ENCODE measurements at places on chromosomes 6 and 20.

GRCh38 chr6:113662688-113663333 lies 194.3 kb upstream of the MARCKS start:
- H3K27ac ChIP-seq, result no peak overlapping the region
- no peaks in the 10 kb centered on the region for H3K27me3 ChIP-seq
- H3K4me1 ChIP-seq, result no peaks in the 10 kb centered on the region
- no peaks in the 10 kb centered on the region for H3K36me3 ChIP-seq
- no peak overlapping the region for H3K4me3 ChIP-seq

DNA sequence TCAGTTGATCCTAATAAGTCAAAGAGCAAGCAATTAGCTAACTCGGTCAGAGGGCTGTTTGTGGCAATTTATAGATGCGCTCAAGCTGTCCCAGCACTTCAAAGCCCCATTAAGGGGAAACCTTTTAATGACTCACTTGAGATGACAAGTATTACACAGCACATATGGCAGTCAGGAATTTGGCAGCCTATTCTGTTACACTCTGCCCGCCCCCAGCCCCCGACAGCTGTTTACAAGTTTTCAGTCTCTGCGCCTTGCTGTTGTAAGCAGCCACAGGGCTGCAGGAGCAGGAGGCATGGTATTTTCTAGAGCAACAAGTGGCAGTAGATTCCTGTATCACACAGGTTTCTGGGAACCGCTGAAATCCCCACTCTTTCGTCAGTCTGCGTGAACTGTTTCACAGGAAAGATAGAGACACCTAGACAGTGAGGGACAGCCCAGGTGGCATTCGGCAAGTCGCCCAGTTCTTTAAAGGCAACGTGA lies 263.0 kb downstream of the FOXC1 start:
- H3K27me3 ChIP-seq, result peaks cover 4% of the 10 kb centered on the region
- no peak overlapping the region for H3K4me3 ChIP-seq
- DNase-seq, result no peak
- no peak overlapping the region for H3K27ac ChIP-seq
- peaks cover 58% of the 10 kb centered on the region for H3K4me1 ChIP-seq

DNA sequence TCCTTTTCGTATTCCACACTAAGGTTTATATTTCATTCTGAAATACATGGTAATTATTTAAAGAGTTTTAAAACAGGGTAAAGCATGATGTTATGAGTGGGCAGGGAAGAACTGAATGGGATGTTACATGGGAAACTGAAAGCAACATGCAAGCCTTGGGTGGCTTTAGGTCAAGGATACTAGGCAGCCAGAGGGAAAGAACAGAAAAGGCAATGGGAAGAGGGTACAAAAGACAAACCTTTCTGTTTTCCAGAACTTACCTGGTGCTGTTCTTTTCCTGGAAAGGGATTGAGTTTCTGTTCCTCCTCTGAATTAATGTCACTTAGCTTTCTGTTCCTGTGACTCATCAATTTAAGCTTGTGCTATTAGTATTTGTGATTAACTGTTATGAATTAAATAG lies 71.2 kb upstream of the SMIM8 start:
- no peaks in the 10 kb centered on the region for H3K27me3 ChIP-seq
- H3K4me3 ChIP-seq, result no peak overlapping the region

DNA sequence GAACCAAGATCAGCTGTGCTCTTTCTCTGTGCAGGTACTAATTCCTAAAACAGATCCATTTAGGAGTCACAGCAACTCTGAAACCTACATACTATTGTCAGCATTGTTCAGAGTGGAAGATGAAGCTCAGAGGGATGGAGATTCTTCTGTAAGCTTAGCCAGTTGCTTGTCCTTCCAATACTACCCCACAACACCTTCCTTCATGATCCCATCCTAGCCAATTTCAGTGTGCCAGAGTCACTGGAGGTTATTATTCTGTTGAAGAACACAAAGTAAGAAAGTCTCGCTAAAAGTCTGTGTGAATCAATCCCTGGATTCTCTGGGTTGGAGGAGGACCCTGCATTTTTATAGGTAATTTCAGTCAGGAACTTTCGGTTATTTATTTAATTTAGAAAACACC lies 2.3 kb downstream of the POPDC3 start:
- no peak overlapping the region for H3K27ac ChIP-seq
- H3K36me3 ChIP-seq, result no peaks in the 10 kb centered on the region
- DNase-seq, result no peak
- no peak overlapping the region for H3K4me3 ChIP-seq
- peaks cover 44% of the 10 kb centered on the region for H3K27me3 ChIP-seq
- H3K4me1 ChIP-seq, result peaks cover 4% of the 10 kb centered on the region

DNA sequence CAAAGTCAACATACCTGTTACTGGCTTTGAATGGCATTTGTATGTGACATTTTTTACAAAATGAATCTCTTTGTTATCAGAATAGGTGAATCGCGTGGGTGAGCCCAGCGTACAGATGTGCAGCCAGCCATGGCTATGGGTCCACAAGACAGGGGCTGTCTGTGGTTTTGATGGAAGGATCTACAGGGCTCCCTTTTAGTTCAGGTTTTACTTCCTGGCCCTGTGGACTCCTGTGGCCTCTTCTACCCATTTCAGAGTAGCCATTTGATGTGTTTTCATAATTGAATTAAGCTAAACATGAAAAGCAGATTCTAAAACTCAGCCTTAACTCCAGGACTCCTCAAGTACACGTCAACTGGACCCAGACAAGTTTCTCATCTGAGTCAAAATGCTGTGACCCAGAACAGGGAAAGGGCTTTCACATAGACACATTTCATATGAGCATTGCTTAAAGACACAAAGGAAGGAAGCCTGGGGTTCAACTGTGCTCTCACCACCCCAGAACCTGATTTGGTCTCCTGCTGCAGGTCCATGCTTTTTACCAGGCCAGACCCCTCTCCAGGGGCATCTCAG lies 105.3 kb upstream of the NAA20 start:
- H3K4me1 ChIP-seq, result no peaks in the 10 kb centered on the region
- no peak overlapping the region for H3K4me3 ChIP-seq
- H3K27me3 ChIP-seq, result no peaks in the 10 kb centered on the region
- H3K27ac ChIP-seq, result no peak overlapping the region

- no peak overlapping the region for H3K27ac ChIP-seq
- no peak for DNase-seq
- H3K4me1 ChIP-seq, result no peaks in the 10 kb centered on the region
- no peaks in the 10 kb centered on the region for H3K27me3 ChIP-seq
- H3K4me3 ChIP-seq, result no peak overlapping the region
- H3K36me3 ChIP-seq, result peaks cover 14% of the 10 kb centered on the region
These were observed 106.4 kb downstream of the RALGAPA2 start for GRCh38 chr20:20606050-20606449.

- peaks cover 6% of the 10 kb centered on the region for H3K36me3 ChIP-seq
- DNase-seq, result no peak
- no peaks in the 10 kb centered on the region for H3K27me3 ChIP-seq
These were observed 252.0 kb downstream of the SOX4 start for GRCh38 chr6:21845439-21846140.

DNA sequence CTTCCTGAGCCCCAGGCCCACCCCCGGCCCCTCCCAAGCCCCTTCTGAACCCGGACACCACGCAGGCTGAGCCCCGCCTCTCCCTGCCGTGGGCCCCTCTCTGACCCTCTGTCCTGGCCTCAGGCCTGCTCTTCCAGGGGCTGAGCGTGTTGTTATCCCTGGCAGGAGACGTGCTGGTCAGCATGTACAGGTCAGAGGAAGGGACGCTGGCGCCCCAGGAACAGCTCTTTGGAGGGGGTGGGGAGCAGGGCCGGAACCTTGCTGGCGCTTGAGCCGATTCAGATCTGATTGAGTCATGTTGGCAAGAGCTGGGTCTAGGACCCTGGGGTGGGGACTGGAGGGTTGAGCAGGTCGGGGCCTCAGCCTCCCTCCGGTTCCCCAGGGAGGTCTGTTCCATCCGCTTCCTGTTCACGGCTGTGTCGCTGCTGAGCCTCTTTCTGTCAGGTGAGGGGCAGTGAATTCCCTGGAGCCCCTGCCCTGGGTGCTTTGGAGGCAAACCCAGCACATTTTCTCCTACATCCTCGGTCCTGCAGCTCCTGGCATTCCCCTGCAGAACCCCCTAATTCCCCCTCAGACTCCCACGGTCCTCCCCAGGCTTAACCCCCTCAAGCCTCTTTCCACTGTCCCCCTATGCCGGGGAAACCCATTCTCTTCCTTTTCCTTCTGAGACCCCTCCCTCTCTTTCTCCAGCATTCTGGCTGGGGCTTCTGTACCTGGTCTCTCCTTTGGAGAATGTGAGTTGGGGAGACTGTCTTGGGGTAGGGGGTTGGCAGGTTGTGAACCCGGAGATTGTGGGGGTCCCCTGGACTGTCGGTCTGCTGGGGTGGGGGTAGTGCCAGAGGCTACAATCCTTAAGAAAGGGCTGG lies 2.0 kb downstream of the SPAG4 start:
- H3K27me3 ChIP-seq, result peaks cover 42% of the 10 kb centered on the region
- peak overlapping the region; percentile 96 for H3K4me3 ChIP-seq
- peaks cover 36% of the 10 kb centered on the region for H3K4me1 ChIP-seq
- peaks cover 5% of the 10 kb centered on the region for H3K36me3 ChIP-seq
- DNase-seq, result peak; percentile 33

DNA sequence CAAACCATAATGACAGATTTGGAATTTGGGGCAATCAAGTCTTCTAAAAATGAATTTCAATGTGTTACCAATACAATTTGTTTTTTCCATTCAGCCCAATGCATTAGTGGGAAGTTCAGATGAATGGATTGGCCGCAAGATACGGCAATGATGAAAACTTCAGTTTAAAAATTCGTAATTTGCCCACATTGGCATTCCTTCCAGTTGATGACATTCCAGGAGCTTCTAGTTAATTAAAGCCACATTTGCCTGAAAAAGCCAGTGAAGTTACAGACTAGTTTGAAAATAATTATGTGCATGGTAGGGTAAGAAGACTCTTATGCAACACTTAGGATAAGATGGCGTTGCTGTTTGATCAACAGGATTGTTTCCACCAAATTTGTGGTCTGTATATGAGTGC lies 46.2 kb downstream of the NHLRC1 start:
- H3K36me3 ChIP-seq, result no peaks in the 10 kb centered on the region
- no peak overlapping the region for H3K4me3 ChIP-seq
- no peaks in the 10 kb centered on the region for H3K27me3 ChIP-seq
- H3K27ac ChIP-seq, result no peak overlapping the region
- no peaks in the 10 kb centered on the region for H3K4me1 ChIP-seq

DNA sequence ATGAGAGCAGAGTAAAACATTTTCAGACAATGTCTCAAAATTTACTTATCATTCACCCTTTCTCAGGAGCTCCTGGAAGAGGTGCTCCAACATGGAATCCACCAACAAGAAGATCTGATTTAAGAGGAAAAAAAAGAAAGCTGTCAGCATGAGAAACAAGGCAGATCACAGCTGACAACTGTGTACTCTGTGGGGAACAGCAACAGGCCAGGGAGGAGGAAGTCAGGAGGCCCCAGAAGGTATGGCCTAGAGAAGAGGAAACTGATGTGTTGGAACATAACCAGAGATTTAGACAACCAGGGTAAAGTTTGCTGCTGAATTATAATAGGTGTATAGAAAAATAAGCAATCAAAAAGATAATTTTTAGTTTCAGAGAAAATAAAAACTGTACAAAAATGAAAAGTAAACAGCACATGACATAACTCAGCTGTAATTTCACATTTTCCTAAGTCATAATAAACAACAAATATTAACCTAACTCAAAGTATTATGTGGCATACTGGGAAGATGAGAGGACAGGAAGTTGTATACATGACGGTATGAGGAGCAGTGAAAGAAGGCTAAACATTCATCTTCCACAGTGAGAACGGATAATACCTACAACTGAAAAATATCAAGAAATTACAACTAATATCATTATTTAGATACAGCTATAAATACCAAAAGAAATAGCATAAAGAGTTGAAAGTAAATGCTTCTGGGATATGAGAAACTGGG lies 113.6 kb upstream of the EMILIN3 start:
- no peak for DNase-seq
- no peak overlapping the region for H3K27ac ChIP-seq
- H3K36me3 ChIP-seq, result peaks cover 27% of the 10 kb centered on the region
- H3K27me3 ChIP-seq, result no peaks in the 10 kb centered on the region
- H3K4me3 ChIP-seq, result no peak overlapping the region

- H3K27ac ChIP-seq, result no peak overlapping the region
- no peaks in the 10 kb centered on the region for H3K4me1 ChIP-seq
- no peaks in the 10 kb centered on the region for H3K36me3 ChIP-seq
These were observed 347.8 kb upstream of the SLC35B3 start for GRCh38 chr6:8783191-8783590.

Measured in neural crest cell (in vitro differentiated cells).